ENCODE measurements at places on chromosomes 11 and 22.

- DNase-seq, result no peak
These were observed 10.2 kb downstream of the PMM1 start for GRCh38 chr22:41579297-41579996.

DNA sequence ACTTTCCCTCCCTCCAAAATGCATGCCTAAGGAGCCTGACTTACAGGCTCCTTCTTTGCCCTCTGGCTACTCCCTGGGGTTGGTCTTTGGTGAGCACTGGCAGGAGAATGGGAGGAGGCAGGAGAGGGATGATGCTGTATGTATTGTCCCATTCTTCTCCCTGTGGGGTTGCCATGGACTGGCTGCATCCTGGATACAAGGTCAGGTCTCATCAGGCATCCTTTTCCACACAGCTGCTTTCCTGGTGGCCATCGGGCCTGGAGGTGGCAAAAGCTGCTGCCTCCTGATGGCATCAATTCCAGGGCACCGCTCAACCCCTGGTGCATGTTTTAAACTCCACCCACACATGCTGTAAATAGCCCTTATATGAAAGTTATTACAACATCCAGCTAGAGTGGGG lies 257.2 kb downstream of the ETS1 start:
- no peak for DNase-seq

- DNase-seq, result no peak
These were observed 9.2 kb downstream of the TCF20 start for GRCh38 chr22:42261296-42261695.

- DNase-seq, result no peak
These were observed 3.0 kb downstream of the OR52W1 start for GRCh38 chr11:6202041-6202440.

DNA sequence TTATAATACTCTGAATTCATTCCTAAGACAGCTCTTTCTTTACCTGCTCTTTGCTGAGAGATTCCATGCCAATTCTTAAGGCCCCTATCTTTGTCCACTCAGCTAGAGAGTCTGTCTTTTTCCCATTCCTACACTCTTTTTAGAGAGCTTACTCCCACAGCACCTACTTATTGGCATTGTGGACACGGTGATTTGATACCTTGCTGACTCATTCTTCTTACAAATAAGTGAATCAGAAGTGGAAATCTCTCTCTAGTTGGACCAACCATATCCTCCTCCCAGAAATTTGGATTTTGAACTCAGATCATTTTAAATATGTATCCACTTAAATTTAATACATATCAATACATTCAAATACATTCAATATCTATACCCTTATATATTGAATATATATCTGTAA lies 32.5 kb upstream of the OR6M1 start:
- DNase-seq, result no peak

DNA sequence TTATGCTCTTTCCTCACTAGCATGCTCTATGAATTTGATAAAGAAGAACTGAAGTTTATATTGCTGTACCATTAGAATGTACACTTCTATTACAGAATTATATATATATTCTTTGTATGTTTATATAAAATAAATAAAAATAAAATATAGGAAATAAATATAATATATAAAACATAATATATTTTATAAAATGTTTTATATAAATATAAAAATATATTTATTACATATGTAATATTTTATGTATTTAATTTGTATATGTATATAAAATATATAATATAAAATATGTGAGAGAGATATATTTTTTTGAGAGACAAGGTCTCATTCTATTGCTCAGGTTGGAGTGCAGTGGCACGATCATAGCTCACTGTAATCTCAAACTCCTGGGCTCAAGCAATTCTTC lies 18.3 kb upstream of the RTCB start:
- DNase-seq, result no peak

- no peak for DNase-seq
These were observed 2.5 kb downstream of the CHST1 start for GRCh38 chr11:45662665-45663485.

GRCh38 chr22:29204455-29205183 lies 1.1 kb upstream of the EMID1 start:
- DNase-seq, result no peak

GRCh38 chr11:82927264-82927880 lies 25.8 kb downstream of the DDIAS start:
- no peak for DNase-seq

DNA sequence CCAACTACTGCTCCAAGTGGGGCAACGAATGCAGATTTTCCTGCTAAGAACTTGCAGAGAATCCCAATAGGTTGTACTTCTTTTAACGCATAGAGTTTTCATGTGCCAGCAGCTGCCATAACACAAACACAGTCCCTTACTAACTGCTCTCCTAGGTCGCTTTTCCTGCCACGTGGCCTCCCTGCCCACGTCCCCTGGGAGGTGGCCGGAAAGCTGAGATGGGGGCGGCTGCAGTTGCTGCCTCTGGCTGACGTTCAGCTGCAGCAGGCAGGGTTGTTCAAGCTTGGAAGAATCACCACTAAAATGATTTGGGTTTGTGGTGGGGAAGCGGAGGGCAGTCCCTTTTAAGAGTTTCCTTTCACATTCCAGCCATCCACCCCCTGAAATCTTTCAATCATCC lies 39.3 kb downstream of the ZNF202 start:
- DNase-seq, result no peak

GRCh38 chr11:118877487-118878162 lies 6.1 kb upstream of the CXCR5 start:
- no peak for DNase-seq

- no peak for DNase-seq
These were observed 57.5 kb downstream of the CACNA1I start for GRCh38 chr22:39627865-39628562.

GRCh38 chr11:134764367-134764766 lies 352.3 kb upstream of the B3GAT1 start:
- no peak for DNase-seq

- DNase-seq, result no peak
These were observed 26.9 kb downstream of the RASD2 start for GRCh38 chr22:35567351-35568141.

GRCh38 chr11:119077839-119078238 lies 6.8 kb upstream of the HMBS start:
- no peak for DNase-seq

- DNase-seq, result no peak
These were observed 1.4 kb upstream of the SERPINH1 start for GRCh38 chr11:75560644-75561043.

DNA sequence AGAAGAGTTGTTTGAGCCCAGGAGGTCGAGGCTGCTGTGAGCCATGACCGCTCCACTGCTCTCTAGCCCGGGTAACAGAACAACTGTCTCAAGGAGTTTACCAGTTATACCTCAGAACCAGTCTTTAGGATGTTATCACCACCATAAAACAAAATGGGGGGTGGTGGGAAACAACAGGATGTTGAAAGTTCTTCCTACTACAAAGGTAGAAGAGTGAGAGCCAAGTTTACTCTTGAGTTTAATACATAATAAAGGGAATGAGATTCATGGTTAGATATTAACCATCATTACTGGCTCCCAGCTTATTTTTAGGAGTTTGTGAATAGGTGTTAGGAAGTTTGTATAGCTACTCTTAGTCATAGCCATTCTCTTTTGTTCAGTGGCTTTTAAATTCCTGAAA lies 78.8 kb upstream of the HORMAD2 start:
- no peak for DNase-seq

DNA sequence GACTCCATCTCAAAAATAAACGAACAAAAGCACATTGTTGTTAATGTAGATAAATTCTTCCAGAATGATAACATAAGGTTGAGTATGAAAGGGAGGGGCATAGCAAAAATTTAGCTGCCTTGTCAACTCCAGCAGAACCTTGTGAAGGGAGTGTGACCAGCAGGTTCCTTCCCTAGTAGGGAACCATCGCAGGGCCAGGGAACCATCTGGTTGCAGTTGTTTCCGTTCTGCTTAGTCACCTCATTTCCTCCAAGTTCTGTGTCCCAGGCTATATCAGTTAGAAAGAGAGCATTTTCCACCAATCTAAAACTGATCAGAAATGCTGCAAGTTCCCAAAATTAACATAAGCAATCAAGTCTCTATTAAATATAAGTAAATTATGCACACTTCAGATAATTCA lies 126.7 kb upstream of the BLID start:
- no peak for DNase-seq

DNA sequence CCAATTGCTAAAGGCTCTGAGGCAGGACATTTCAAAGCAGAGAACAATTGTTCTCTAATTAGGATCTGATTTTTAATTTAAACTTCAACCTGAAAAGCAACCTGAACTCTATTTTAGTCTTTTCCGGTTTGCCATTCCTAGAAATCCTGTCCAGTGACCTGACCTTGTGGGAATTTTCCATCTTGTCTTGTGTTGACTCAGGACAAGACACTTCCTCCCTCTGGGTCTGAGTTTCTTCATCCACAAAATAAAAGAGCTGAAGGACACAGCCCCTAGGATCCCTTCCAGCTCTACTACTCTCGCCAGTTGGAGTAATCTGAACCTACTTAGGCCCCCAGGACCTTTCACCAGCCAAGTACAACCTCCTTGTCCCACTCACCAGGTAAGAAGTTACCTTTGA lies 66.5 kb upstream of the POU2AF1 start:
- DNase-seq, result no peak

DNA sequence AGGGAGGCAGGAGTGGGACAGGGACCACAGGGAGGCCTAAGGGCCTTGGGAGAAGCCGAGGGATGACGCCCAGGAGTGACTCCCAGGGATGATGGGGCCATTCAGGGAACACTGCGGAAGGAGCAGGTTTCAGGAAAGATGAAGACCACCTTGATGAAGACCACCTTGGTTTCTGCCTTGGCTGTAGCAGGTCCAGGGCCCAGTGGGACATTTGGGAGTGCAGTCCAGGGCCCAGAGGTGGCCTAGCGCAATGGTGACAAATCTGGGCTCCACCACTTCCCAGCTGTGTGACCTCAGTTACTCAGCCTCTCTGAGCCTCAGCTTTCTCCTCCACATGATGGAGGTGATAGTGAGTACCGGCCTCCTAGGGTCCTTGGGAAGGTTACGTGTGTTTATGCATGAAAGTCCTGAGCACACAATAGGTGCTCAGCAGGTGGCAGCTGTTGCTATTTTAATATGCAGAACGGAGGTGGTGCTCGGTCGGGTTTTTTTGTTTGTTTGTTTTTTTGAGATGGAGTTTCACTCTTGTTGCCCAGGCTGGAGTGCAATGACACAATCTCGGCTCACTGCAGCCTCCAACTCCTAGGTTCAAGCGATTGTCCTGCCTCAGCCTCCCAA lies 770 bp downstream of the TSGA10IP start:
- DNase-seq, result no peak

GRCh38 chr22:28188178-28188879 lies 269.3 kb upstream of the PITPNB start:
- DNase-seq, result no peak

DNA sequence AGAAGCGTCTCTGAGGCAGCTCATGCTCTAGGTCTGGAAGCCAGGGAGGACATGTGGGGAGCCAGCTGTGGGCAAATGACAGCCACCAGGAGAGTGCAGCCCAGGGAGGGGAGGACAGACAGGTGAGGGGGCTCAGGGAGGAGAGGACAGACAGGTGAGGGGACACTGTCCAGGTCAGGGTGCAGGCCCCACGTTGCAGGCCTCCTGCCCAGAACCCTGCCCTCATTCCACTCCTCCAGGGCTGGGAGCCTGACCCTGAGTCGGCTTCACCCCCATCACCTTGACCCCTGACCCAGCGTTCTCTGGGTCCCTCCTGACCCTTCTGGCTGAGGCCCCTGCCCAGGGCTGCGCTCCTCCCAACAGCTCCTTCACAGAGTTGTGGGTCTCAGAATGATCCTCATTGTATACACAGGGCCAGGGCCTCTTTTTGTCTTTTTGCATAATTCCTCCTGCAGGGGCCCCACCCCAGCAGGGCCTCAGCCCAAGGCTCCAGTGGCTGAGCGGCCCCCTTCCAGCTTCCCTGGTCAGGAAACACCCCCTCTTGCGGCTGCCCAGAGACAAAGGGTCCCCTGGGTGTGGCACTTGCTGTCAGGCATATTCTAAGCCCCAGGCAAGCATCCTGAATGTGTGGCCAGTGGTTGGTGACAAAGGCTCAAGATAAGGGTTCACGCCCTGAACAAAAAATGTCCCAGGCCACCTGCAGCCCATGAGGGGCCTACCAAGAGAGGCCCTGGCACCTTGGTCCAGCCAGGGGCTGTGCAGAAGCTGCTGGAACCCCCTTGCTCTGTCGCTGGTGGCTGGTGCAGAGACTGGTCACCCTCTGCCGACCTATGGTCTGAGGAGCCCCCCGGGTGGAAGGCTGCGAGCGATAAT lies 853.0 kb downstream of the BRD1 start:
- no peak for DNase-seq

DNA sequence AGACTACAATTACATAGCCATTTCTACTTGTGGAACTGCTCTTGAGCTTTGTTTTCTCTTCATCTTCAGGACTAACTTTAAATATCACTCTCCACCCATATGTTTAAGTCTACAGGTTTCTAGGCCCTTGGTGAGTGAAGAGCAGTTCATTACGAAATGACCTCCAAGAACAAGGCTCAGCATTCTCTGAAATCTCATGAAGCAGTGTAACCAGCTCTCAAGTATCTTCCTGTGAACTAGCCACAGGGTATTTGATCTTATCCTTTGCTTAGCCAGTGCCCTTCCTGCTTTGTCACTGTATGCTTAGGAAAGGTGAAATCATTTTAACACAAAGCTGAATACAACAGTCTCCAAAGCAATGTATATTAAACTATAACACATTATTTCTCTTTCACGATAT lies 20.4 kb upstream of the LYVE1 start:
- DNase-seq, result no peak

- no peak for DNase-seq
These were observed 300.6 kb downstream of the TBC1D22A start for GRCh38 chr22:47063071-47063509.

DNA sequence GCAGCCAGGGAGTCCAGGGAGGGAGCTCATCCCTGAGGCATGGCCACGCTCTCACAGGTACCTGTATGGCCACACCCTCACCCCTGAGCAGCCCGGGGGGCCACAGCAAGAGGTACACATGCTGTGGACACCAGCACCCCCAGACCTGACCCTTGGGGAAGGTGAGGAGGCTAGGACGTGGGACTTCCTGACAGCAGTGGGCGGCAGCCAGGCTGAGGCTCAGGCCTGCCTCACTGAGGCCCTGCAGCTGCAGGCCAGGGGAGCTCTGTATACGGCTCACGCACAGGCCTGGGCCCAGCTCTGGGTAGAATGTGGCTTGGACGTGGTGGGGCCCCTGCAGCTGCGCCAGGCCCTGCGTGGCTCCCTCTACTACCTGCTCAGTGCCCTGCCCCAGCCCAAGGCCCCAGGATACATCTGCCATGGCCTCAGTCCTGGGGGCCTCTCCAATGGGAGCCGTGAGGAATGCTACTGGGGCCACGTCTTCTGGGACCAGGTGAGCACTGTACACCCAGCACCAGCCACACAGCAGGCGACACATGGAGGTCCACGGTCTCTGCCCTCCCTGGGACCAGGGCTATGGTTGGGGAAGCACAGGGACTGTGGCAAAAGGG lies 1.8 kb downstream of the PGGHG start:
- no peak for DNase-seq

DNA sequence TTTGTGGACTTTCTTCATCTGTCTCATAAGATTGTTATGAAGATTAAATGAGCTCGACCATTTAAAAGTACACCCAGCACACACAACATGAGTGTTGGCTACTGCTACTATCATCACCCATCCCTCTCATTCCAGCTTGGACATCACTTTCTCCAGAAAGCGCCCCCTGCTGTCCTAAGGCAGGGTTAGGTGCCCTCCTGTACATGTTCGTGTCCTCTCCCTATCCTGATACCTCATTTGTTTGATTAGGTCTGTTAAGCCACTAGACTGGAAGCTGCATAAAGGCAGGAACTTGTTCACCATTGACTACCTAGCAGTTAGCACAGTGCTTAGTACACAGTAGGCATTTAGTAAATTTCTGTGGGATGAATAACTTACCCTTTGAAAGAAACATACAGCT lies 85.5 kb downstream of the ENTHD1 start:
- no peak for DNase-seq

Measured in T1000 (cell line).